Left cardiac atrium (tissue), 4 donors: ENCODE measurements at places on chromosomes 16 and 17. TPM values are rescaled to one million over a fixed set of nuclear protein-coding genes. Genes with fewer than 3 reads are reported as not detected.

Gene PYDC1
- total RNA-seq = not detected

Gene CACNG1
- not detected for total RNA-seq

Gene SEC14L5
- total RNA-seq = 2.3 TPM

Gene CCL7
- total RNA-seq = not detected

Gene KRTAP1-1
- not detected for total RNA-seq

Gene KRTAP4-1
- not detected for total RNA-seq

Gene C16orf86
- 3.7 TPM for total RNA-seq

Gene TOM1L1
- total RNA-seq = 10.0 TPM

GRCh38 chr16:14193316-14193871, 122.3 kb downstream of the MRTFB start:
- no peak for DNase-seq

GRCh38 chr16:27463741-27464591, 62.0 kb downstream of the IL21R start:
- no peak for DNase-seq

DNA sequence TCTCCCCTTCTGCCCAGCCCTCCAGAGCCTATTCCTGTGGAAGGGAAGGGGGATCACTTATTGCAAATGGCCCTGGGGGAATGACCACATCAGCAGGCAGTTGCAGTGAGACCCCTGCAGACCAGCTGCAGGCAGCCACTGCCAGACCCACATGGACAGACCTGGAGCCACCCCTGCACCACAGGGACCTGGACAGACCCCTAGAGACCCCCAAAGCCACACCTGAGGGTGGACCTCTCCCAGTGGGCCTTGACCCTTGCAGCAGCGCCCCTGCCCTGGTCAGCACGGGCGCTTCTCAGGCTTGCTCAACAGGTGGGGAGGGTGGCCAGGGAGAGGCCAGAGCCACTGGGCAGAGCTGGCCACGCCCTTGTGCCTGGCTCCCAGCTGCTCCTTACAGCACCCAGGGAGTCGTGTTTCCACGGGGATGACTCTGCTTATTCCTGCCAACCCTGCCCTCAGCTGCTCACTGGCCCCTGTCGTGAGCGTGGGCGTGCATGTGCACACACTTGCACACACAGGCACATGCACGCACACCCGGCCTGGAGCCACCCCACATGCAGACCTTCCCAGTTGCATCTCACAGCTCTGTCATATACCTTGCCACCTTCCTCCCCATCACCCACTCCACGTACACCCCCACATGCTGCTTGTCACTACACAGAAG, 1.3 kb upstream of the SCN4A start:
- no peak for DNase-seq

DNA sequence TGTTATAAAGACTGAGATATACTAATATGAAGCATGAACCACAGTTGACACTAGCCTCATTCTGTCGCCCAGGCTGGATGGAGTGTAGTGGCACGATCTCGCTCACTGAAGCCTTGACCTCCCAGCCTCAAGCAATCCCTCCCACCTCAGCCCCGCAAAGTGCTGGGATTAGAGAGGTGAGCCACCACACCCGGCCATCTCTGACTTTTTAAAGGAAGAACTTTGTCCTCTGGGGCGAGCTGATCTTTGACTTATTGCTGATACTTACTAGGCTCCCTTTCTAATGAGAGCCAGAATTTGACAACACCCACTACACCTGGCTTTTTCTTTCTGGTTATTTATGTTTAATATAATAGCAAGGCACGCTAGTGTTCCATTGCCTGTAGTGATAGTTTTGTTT, 57.2 kb downstream of the CLEC16A start:
- DNase-seq = no peak

DNA sequence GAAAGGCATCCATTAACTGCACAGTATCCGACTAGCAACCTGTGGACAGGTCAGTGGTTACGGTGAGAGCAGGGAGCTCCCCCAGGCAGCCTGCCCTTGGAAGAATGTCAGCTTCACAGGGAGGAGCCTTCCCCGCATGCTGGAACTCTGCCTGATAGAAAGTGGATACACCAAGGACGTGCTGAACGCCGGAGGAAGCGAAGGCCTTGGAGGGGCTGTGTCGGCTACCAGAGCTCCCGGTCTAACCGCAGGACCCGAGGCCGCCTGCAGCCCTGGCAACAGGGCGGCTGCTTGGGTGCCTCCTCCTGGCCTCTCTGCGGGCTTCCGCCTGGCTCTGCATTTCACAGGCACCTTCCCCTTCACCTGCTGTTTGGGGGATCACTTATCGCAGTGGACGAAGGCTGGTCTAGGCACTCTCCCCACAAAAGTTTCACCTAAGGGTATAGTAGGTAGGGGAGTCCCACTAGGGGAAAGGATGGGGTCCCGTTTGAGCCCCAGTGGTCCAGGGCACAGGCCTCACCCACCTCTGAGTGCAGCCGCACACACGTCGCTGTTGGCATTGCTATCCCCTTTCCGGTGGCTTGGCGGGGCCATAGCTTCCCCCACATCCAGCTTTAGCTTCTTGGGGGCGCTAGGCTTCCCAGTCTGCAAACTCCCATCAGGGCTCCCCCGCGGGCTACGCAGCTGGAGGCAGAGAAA, 29.8 kb downstream of the PELP1 start:
- no peak for DNase-seq

DNA sequence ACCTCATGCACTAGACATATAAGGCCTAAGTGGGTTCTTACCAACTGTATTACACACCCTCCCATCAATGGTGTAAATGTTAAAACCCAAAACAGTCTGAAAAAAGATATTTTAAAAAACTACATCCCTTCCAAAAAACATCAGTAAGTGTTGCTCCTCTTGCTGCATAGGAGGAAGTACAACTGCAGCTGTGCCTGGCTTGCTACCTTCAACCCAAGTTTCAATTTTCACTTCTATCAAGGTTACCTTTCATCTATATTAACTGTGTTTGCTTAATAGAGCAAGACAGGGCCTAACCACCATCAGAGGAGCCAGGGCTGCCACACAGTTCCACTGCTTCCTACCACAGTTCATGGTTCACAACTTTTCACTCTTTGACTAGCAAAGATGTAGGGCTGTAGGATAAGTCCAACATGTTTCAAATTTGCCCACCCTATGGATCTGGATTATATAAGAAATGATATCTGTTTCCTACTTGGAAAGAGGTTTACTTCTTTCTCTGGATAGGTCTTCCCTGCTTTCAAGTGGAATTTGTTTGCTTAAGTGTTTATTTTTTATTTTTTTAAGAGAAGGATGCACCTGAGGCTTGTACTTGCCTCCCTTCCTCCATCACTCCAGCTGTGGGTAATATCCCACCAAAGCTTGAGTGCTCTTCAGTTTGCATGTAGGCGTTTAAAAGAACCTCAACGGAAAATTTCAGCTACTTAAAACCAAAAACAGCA, 56.7 kb downstream of the GRB7 start:
- no peak for DNase-seq
